Esophagus squamous epithelium (tissue), 5 donors: ENCODE measurements at places on chromosomes 2 and 18. TPM values are rescaled to one million over a fixed set of nuclear protein-coding genes. Genes with fewer than 3 reads are reported as not detected.

ATL2 gene
- total RNA-seq = 65.2 TPM

FN1 gene
- 393 TPM for total RNA-seq

IL1B gene
- 1.3 TPM for total RNA-seq

SATB2 gene
- 0.91 TPM for total RNA-seq

UGT1A10 gene
- total RNA-seq = 18.5 TPM

LMAN1 gene
- total RNA-seq = 80.3 TPM

DIS3L2 gene
- 24.7 TPM for total RNA-seq

SLC4A3 gene
- 4.0 TPM for total RNA-seq

FOXI3 gene
- total RNA-seq = not detected

ESPNL gene
- 0.88 TPM for total RNA-seq

HOXD8 gene
- not detected for total RNA-seq

TTC32 gene
- total RNA-seq = 15.8 TPM

DSC2 gene
- 154 TPM for total RNA-seq

- DNase-seq = no peak
These were observed 21.5 kb upstream of the TXNL4A start for GRCh38 chr18:80009661-80010550.

DNA sequence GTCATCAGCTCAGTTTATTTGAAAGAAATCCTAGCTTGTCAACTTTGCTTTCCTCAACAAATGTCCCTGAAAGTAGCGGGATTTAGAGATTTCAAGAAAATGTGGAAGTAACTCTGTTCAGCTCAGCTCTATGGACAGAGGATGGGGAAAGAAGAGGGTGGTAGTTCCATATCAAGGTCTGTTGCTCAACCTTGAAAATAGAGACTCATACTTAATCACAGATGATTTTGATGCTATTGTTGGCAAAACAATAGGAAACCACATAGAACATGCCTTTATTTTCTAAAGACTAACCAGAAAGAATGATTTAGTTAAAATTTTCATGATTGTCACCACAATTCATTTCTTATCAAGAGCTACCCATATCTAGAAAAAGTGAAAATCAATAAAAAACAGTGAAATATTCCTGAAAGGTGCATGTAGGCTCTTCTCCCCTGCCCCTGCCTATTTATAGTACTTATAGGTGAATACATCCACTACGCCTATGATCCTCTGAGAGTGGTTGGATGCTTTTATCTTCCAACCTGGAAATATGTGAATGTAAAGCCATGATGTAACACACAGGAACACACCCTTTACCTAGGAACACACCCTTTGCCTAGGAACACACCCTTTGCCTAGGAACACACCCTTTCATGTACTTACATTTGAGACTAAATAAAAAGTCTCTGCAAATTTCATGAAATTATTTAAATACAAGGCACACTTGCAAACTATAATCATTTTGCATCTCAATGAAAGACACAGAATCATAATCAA, 65.8 kb downstream of the ETAA1 start:
- no peak for DNase-seq

GRCh38 chr2:80830891-80831290, 526.3 kb upstream of the LRRTM1 start:
- no peak for DNase-seq

DNA sequence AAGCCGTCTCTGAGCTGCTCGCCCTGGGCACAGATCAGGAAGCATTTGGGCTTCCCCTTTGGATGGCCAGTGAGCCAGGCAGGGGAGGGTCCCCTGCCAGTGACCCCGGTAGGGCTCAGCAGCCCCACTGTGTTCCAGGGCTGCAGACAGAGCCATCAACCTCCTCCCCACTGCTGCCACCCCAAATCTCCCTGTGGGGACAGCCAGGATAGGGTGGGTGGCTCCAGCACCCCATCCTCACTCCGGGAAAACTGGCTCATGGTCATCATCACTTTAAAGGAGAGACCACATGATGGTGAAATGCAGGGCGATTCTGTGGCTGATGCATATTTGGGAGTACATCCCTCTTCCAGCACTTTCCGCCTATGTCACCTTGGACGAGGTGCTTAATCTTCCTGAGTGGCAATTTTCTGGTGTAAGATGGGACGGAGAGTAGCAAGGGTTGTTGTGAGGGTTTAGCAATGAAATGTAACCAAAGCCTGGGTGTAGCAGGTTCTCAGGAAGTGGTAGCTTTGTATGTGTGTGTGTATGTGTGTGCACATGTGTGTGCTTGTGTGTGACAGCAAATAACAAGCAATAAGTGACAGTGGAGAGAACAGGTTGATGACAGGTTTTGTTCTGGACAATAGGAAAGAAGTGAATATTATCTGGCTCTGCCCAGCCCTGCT, 61.8 kb downstream of the ACAA2 start:
- DNase-seq = no peak

- DNase-seq = no peak
These were observed 69.5 kb downstream of the BIN1 start for GRCh38 chr2:127037476-127037875.

DNA sequence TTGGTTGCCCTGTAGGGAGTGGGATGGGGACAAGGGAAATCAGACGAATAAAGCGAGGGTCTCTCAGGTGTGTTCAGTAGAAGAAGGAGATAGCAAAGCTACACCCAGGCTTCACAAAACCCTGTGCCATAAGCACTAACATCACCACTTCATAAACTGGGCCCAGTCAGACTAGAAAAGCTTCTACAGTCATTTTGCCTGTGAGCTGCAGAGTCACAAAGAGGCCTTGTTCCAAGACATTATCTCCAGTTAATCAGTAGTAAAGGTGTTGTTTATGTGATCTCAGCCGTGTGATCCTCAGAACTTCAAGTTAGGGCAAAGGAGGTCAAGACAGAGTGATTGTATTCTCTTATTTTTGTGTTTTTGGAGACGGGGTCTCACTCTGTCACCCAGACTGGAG, 148.0 kb downstream of the GALR1 start:
- no peak for DNase-seq

GRCh38 chr18:37565977-37566478, 430 bp upstream of the CELF4 start:
- DNase-seq = no peak

- DNase-seq = no peak
These were observed 82.8 kb upstream of the CPO start for GRCh38 chr2:206856513-206856912.

- DNase-seq = no peak
These were observed 6.0 kb downstream of the ZNF516 start for GRCh38 chr18:76489081-76489480.

GRCh38 chr2:42879913-42880737, 87.7 kb upstream of the HAAO start:
- no peak for DNase-seq

- no peak for DNase-seq
These were observed 39.3 kb downstream of the ZAP70 start for GRCh38 chr2:97752342-97753334.

- no peak for DNase-seq
These were observed 94.4 kb upstream of the NEUROD1 start for GRCh38 chr2:181774685-181775084.

- DNase-seq = no peak
These were observed 102.9 kb upstream of the RAB6C start for GRCh38 chr2:129876541-129876940.

- DNase-seq = no peak
These were observed 1.6 kb downstream of the ELAC1 start for GRCh38 chr18:50969448-50969847.

- peak; percentile 2 for DNase-seq
These were observed 62.1 kb upstream of the SLC16A14 start for GRCh38 chr2:230130668-230131364.

- DNase-seq = no peak
These were observed 74.2 kb upstream of the RGPD5 start for GRCh38 chr2:109719871-109720270.

DNA sequence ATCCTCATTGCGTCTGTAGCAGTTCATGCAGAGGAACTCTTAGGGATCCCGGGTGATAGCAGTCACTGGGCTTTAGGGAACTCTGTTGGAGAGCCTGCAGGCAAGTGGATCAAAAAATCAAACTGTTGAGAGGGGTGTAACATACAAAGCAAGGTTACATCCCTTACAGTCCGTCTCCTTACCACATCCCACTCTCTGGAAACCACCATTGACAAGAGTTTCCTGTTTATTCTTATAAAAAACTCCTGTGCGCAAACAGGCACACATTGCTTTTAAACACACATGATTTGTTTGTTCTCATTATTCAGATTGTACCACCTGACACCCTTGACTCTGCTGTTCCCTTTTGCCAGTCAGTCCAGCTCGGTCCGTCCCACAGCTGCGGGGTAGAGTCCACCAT, 137.7 kb downstream of the LTBP1 start:
- no peak for DNase-seq

DNA sequence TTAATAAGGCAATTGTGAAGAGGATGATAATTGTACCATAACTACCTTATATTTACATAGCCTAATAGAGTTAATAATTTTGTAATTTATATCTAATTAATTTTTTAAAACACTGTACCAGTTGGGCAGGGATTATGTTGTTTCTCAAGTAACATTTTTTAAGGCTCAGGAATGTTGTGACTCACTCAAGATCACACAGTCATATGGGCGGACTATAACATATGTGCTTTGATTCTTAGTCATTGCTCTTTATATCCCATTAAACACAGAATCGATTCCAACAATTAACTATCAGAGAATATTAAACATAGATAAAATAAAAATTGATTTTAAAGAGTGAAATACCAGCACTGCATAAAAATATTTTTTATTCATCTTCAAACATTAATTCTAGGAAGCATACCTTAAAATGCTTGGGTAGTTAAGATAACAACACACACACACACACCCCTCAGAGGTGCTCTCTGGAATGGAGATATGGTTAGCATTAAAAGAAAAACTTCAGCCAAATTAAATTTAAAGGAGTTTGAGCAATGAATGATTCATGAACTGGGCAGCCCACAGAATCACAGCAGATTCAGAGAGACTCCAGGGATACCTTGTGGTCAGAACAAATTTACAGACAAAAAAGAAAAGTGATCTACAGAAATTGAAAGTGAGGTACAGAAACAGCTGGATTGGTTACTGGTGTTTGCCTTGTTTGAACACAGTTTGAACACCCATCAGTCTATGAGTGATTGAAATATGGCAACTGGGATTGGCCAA, 869.4 kb upstream of the ID2 start:
- DNase-seq = no peak

- DNase-seq = no peak
These were observed 17.6 kb downstream of the MYL12B start for GRCh38 chr18:3279201-3280185.

DNA sequence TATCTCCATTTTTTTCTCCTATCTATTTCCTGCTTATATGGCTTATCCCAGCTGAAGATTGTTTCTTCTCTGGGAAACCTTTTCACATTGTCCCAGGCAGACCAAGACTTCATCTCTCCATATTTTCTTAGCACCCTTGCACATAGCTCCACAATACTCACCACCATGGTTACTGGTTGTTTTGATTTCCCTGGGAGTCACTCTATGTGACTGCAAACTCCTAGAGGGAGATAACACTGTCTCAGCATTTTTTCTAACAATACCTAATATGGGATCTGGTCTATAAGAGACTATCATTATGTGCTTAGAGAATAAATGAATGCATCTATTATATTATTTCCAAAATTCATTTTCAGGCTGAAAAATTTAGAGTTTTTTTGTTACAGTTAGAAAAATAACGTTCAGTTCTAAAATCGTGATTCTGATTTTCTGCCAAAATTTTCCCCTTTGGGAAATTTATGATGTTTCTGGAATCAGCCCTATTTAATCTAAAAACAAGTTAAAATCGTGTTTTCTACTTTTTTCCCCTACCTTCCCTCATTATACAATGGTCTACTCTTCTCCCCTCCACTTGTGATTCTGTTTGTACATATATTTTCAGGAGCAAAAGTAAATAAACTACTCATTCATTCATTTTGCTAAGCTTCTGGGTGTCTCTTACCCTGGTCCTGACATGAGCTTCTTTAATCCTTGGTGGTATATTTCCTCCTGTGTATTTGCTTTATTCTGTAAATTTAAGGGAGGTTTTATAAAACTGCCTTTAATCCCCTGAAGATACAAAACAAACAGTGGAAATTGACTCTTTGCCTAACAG, 95.4 kb downstream of the HNMT start:
- no peak for DNase-seq

DNA sequence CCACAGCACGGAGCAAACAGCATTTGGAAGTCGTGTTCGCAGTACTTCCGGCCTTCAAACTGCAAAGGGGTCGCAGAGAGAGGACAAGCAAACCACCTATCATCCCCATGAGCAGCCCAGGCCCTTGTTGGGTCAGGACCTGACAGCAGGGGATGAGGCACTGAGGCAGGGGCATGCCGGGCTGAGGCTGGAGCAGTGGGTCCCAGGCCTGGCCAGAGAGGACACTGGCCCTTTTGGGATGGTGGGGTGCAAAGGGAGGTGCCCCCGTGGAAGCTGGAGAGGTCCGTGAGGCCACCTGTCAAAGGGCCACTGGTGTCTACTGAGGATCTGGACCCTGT, 8.9 kb downstream of the GPR17 start:
- DNase-seq = no peak

DNA sequence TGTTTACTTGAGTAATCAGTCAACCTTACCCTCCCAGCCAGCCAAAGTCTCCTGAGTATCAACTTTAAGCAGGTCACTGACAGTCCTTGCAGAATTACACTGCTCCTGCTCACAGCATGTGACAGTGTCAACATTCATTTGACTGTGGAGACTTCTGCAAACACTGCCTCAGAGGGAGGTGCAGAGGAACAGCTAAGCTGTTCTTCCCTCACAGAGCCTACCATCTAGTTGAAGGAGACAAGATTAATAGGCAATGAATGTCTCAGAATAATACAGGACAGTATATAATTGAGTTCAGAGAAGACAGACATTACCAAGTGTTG, 11.9 kb downstream of the SLC14A2 start:
- no peak for DNase-seq

GRCh38 chr2:9252002-9252357, 45.4 kb downstream of the ASAP2 start:
- no peak for DNase-seq
